ENCODE measurements at places on chromosomes 16 and 17. TPM values are rescaled to one million over a fixed set of nuclear protein-coding genes. Genes with fewer than 3 reads are reported as not detected.

DNA sequence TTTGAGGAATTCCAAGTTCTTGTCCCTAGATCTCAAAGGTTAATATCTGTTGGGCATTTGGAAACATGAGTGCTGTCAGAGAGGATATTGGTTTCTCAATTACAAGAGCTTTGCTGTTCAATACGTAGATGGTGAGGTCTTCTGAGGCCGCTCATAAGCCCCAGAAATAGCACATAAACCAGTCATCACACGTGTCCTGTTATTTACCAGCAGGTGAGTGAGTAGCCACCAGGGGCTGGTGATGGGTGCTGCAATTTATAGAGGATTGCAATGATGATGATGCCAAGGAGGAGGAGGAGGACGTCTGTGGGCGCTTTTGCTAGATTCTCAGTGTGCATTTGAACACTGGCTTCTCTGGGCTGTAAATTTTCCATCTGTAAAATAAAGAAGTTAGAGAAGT lies 89.0 kb downstream of the SALL1 start:
- DNase-seq: no peak

DNA sequence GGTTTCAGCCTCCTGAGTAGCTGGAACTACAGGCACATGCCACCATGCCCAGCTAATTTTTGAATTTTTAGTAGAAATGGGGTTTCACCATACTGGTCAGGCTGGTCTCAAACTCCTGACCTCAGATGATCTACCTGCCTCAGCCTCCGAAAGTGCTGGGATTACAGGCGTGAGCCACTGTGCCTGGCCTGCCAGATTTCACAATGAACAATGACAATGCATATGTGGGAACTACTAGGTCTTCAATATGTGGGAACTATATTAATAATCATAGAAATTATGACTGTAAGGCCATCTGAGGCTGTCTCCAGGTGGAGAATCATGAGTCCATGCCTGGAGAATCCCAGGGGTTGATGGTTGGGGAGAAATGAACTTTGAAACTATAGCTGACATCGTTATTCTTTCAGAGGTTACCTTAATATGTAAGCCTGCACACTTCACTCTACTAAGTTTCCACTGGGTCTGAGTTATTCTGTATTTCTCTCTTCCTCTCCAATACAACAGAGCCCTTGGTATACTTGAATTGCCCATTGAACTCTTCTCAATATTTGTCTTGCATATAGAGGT lies 7.2 kb upstream of the DRC7 start:
- no peak for DNase-seq

DNA sequence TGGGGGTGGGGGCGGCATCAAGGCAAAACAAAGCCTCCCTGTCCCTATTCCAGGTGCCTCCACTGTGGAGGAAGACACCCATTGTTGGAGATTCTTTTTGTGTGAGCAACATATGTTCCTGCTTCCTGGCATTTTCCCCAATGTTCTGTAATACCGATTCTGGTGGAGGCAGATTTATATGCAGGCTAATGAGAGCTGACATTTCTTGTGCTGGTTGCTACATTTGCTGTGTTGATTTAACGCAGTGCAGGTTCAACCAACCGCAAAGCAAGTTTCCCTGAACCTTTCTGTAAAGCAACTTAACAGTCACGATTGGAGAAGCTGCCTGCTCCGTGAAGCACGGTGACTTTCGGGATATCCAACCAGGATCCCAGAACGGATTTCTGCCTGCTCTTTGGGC lies 260.5 kb downstream of the CBLN1 start:
- no peak for DNase-seq

DNA sequence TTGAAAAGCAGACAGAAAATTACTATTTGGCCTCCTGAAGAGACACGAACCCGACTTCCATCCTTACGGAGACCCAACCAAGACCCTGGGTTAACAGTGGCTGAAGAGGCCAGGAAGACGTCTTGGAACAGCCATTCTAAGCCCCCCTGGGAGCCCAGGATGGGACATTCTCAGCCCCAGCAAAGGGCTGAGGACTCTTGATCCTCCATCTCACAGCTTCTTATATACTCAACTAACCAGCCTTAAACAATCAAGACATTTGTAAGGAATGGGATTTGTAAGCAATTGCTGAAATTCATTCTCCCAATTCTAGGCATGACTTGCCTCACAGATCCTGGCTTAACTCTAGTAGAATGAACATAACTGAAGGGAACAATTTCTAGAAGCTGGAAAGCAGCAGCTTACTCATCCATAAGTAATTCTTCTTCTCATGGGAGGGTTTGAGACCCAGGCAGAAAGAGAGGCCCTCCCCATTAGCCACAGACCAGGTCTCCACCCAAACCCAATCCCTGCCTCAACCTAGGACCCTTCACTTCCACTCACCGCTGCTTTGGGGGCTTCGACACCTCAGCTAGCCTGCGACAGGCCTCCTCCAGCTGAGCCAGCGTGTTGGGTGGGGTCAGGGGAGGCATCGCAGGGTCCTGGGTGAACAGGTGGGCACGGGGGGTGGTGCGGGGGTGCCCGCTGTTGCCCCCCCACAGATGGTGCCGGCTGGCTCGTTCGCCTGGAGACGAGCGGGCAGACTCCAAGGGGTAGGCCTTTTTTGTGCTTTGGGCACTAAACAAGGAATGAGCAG lies 25.5 kb downstream of the AXIN2 start:
- DNase-seq: no peak

DNA sequence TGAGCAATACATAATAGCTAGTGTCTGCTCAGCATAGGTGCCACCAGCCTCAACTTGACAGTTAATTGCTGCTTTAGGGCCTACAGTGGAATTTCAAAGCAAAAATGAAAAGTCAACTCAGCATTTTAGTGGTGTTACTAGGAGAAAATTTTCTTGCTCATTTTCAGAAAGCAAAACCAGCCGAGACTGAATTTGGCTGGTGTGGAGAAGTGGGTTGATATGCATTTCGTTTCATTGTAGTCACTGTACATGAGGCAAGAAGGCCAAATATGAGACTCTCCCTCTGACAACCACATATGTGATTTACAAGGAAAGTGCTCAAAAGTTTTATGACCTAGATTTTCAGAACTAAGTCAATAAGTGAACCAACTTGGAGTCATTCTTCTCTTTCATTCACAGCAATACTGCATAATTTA lies 54.0 kb downstream of the DUSP14 start:
- DNase-seq: no peak

DNA sequence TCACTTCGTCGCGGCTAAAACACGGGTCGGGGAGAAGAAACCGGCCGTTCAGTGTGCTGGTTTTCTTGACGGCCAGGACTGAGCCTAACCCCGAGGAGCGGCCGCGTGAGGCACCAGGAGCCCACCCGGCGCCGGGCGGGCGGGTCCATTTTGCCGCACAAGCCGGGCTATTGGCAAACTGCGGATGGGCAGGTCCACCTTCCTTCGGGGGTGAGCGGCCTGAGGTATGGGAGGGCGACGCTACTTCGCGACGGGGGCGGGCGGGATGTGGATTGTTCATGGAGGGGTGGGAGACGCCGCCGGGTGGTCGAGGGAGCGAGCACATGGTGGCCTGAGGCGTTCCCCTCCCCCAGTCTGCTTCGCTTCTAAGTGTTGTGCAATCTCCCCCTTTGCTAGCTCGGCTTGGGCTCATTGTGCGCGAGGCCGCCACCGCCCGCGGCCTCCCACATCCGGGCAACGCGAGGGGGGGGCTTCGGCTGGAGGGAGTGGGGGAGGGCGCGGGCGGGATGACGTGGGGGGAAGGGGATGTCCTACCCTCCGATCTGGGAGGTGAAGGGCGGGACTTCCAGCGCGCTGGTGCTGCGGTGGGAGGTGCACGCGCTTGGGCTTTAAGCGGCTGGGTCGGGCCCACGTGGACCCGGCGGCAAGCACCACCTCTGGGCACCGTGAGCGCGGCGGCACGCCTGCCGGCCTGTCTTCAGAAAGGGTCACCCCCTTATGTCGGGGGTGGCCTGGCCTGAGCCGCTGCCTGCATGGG lies 5.9 kb upstream of the CD68 start:
- DNase-seq: peak; percentile 76

DNA sequence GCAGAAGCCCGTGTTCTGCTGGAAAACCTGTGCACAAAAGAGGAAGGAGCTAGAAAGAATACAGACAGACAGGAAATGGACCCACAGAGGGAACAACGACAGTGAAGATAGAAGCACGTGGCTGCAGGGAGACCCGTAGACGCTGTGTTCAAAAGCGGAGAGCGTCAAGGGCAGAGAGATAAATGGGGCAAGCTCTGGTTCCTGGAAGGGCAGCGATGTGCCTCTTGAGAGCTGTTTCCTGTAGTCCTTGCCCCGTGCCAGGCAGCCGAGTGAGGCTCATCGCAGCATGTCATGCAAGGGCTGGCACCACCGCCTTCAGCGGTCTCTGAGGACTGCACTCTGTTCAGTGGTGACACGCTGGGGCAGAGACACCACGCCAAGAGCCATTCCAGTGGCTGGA lies 43.6 kb upstream of the CACNG5 start:
- DNase-seq: no peak

GRCh38 chr17:31296142-31296541 lies 897 bp downstream of the OMG start:
- no peak for DNase-seq

- DNase-seq: no peak
Measured at GRCh38 chr16:80034948-80035663, 434.6 kb upstream of the MAF start.

DNA sequence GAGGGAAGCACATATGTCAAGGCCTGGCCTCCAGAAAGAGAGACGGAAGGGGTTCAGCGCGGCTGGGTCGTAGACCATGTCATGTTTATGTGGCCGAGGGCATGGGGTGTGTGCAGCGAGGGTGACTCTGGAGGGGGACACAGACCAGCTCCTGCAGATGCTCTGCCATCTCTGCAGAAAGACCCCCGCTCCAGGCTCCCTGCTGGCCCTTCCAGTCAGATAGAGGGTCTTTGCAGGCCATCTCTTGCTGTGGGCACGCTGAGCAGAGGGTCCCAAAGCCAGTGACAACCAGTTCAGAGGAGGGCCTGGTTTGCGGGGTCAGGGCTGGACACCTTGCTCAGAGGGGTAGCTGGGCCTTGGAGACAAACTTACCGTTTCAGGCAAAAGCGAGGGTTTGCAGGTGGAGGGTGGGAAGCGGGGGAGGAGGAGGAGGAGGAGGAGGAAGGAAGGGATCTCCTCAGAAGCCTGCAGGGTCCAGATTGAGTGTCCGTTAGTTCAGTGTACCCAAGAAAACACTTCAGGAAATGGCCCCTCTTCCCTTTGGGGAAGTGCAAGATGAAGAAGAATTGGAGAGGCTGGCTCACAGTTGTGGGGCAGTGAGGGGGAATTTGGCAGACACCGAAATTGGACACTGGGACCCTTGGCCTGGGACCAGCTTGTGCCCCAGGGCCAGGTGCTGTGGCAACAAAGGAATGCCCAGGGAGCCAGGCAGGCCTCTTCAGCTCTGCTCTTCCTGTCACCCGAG lies 102.8 kb downstream of the CMIP start:
- DNase-seq: no peak

DNA sequence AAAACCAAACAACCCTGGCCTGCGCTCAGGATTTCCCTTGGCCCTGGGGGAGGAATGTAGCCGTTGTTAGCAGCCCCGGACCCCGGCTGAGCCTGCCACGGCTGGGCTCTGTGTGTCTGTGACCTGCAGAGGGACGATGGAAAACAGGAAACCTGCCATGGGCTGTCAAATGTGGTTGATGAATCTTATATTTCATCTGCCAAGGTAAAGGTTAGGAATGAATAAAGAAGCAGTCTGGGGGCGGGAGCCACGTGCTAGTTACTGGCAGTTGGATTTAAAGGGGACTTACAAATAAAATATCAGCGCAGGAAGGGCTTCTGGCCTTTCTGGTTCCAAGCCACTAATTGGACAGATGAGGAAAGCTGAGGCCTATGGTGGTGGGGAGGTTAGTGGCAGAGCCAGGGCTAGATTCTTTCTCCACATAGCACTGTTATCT lies at the start of gene KRT23:
Gene KRT23, minus strand, starts transcription at position 263 of the 436 bp plus-strand sequence. CDS start 1,043 bp downstream, outside the sequence.
- no peak for DNase-seq

The MGAT5B gene
- total RNA-seq: 0.14 TPM

The LPO gene
- total RNA-seq: not detected

The CD300H gene
- total RNA-seq: not detected

The HS3ST2 gene
- total RNA-seq: 17.8 TPM
